WTC11 (cell line): ENCODE measurements at places on chromosomes 12 and 14.

GRCh38 chr14:101084436-101084826, 180.9 kb upstream of the RTL1 start:
- DNase-seq: no peak

DNA sequence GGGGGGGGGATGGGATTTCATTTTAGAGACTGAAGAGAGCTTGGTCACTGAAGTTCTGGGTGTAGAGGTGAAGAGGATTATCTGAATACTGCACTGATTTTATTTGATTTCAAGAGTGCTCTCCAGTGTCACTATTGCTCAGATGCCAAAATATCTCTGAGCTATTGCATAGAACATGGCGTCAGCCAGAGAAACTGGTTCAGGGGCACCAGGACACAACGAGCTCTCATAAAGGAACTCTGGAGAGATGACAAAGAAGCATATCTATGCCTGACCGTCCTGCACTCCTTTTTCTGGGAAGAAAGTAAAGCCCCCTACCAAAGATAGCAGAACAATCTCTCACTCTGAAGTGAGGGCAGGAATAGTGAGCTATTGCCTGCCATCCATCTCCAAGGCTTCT, 2.0 kb downstream of the SLC7A8 start:
- DNase-seq: no peak

DNA sequence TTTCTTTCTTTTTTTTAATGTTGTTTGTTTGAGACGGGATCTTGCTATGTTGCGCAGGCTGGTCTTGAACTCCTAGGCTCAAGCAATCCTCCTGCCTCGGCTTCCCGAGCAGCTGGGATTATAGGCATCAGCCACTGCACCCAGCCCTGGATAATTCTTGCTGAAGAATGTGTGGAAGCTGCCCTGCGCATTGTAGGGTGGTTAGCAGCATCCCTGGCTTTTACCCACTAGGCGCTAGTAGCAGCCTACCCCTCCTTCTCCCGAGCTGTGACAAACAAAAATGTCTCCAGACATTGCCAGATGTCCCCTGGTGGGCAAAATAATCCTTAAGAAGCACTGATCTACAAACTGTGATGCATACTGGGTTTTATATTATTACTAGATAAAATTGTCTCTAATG, 6.6 kb downstream of the DCAF4 start:
- no peak for DNase-seq

GRCh38 chr12:69639400-69640016, 28.8 kb upstream of the LRRC10 start:
- peak; percentile 74 for DNase-seq

DNA sequence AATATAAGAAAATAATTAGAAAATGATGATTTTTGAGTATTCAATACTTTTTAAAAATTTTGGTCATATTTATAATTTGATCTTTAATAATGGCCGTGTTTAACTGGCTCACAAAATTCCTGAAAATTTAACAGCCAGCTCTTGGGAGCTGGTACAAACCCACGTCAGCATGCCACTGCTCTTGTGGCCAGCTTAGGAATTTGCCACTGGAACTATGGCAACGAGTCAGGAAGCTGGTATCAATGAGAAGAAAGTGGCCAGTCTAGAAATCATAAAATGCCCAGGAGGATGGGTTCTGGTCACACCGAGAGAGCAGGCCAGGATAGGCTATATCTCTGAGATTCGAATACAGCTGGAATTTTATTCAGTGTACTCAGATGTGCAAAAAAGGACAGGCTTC, 72.2 kb upstream of the PLEKHG3 start:
- DNase-seq: no peak

DNA sequence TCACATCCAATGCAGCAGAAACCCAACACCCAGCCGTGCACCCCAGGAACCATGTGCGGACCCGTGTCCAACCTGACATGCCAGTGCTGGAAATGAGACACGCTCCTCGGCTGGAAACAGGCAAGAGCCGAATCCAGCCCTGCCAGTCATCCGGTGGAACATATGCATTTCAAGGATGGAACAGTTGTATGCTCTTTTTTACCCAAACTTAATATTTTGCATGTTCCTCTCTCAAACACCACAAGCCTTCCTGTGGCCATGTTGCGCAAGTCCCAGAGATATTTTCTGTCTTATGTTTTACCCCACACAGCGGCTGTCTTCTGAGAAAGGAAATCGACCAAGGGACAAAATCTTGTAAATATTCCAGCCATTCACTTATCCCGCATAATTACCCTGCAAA, 196.9 kb downstream of the BCL11B start:
- no peak for DNase-seq

GRCh38 chr14:32508281-32508680, 179.2 kb downstream of the AKAP6 start:
- DNase-seq: no peak

DNA sequence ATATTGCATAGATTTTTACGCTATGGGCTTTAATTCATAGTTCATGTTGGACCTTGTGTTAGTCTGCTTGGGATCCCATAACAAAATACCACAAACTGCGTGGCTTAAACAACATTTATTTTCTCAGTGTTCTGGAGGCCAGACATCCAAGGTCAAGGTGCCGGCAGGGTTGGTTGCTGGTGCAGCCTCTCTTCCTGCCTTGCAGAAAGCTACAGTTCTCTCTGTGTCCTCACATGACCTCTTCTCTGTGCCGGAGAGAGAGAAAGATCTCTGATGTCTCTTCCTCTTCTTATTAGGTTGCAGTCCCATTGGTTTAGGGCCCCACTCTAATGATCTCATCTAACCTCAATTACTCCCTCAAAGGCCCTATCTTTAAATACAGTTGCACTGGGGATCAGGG, 170.5 kb downstream of the IPO8 start:
- DNase-seq: no peak

GRCh38 chr12:31958569-31959160, 550 bp upstream of the RESF1 start:
- DNase-seq: no peak

- DNase-seq: no peak
These were observed 6.8 kb upstream of the SLC38A2 start for GRCh38 chr12:46379352-46379751.

GRCh38 chr14:22836301-22837113, at the start of gene MMP14:
Gene MMP14, plus strand, starts transcription at chr14:22836585. Its CDS starts 233 bp downstream, at chr14:22836818.
- DNase-seq: peak; percentile 62

DNA sequence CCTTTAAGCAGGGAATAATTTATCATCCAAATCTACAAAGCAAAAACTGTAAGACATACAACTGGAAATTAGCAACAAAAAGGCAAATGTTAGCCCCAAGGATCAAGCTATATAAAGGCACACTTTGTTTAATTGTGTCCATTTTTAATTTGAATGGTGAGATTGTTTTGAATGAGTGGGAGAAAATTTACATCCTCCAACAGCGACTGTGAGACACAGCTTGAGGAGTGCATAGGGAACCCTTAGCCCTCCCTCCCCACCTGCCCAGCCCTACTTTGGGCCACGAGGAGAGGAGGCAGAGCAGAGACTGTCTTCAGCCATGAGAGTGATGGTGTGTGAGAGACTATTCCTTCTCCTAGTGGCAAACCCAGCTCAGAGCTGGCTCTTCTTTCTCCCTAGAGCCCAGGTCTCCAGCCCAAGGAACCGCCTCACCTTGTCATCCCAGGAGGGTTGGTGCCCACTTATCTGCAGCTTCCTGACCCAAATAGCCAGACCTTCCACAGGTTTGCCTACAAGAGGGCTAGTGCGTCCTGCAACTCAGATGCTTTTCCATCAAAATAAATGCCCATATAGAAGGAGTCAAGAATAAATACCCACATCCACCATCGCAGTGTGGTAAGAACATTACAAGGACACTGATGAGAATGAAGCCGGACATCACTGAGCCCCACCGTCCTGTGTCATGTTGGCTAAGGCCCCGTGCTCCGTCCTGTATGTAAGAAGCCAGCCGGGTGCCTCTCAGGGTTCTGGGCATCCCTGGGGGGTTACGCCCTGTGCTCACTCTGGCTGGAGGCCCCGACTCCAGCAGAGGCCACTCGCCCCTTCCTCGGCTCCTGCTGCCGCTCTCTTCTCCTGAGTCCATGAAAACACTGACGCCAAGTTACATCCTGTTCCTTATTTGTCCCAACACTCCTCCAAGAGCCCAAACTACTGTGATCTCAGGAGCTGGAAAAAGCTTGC, 36.4 kb upstream of the C14orf180 start:
- no peak for DNase-seq

GRCh38 chr12:51788876-51789275, 59.6 kb downstream of the FIGNL2 start:
- no peak for DNase-seq

GRCh38 chr14:99649219-99649618, 4.3 kb downstream of the HHIPL1 start:
- DNase-seq: no peak

GRCh38 chr12:56413392-56413791, 35.8 kb downstream of the TIMELESS start:
- peak; percentile 28 for DNase-seq

DNA sequence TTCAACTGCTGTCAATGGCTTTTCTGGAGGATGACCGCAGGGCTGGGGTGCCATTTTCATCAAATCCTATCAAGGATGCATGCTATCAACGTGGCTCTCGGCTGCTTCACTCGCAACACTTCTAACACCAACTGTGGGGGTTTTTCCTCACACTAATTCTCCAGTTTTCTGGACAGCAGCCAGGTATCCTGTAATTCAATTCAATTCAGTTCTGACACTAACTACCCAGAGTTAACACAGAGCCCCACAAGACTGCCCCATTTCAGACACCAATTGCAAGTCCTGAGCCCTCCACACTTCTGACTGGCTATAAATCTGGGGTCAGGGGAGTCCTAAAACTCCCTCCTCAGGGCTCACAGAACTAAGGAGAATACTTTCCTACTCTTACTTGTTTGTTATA, 55.3 kb upstream of the TMCC3 start:
- DNase-seq: no peak

GRCh38 chr14:91383439-91383838, 34.2 kb downstream of the CCDC88C start:
- DNase-seq: peak; percentile 48

DNA sequence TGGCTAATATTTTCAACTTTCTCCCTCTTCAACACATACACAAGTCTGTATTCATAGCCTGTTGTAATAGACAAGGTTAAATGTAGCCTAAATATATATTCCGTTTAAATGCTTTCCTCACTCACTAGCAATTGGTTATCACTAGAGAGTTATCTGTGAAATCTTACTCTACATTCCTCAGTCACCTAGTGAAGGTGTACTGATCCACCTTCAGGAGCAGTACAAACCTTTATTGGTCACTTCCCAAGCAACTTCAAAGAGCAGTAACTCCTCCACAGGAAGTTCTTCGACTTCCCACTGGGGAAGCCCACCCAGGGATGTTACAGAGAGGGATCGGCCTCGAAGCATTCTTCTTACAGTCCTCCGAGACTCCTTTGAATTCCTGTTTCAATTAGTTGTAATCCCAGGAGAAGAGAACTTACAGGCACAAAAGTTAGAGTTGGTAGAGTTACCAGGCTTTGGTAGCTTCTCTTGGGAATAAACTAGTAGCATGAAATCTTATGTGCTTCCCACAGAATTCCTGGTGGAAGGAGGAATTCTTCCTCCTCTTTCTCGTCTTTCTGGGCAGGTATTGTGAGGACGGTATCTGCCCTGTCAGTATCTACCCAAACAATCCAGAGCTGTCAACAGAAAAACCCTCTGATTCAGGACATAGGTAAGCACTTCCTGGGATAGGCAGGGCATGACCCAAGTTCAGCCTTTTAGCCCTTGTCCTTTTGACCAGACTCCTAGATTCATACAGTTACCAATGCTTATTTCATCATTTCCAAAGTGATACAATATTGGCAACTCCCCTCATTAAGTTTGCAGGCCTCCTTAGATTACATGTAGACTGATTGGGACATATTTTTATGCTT, at the start of gene GYS2:
Gene GYS2 (minus strand): TSS at position 603 of the 857 bp plus-strand sequence. CDS start 255 bp downstream, at position 348.
- DNase-seq: no peak

DNA sequence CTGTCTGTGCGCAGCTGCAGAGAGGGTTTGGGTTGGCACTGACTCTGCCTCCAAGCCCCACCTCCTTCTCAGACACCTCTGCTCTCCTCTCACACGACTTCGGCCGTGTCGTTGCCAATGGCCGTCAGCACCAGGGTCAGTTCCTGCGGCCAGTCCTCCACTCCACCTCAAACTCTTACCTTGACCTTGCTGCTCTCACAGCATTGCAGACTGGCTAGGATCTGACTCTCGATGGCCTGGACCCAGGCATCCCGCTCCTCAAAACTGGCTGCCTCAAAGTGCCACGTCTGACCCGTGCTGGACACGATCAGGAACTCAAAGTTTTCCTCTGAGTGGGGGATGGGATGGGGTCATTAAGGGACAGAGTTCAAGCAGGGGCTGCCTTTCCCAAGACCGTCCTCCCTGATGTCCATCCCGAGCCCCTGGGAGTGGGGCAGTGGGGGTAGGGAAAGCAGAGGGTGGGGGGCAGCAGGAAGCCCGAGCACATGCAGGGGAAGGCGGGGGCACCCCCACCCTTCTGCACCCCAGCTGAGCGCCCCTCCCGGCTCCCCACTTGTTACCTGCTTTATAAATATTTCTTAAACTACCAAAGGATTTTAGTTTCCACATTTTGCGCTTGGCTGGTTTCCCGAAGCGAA, 10.7 kb downstream of the AGAP2 start:
- DNase-seq: peak; percentile 68

- DNase-seq: no peak
These were observed 159.2 kb downstream of the SYT1 start for GRCh38 chr12:79023784-79024183.

DNA sequence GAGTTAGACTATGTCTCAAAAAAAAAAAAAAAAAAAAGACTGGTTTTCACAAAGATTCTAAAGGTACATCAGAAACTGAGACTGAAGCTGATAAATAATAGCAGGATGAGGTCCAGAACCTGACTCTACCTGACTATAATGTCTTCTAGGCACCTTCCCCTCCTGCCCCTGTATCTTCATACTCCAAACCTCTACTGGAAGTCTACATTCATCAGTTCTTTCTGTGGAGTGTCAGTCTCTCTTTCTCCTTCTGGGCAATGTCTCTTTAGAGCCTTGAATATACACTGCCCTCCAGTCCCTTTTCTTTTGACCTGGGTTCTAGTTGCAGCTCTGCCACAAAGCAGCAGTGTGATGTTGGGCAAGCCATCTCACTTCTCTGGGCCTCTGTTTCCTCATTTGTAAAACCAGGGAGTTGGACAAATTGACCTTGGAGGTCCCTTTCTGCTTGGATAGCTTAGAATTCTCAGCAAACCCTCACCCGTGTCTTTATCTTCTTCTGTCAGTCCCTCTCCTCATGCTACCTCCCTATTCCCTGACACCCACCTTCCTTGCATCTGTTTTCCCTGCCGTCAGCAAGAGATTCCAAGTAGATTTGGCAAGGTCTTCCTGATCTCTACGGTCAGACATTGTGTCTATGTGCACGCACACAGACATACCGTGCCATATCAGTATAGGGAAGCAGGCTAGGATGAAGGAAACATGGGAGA, 4.3 kb downstream of the NFE2 start:
- no peak for DNase-seq

GRCh38 chr12:11810206-11810545, 160.7 kb downstream of the ETV6 start:
- DNase-seq: no peak

GRCh38 chr14:42299692-42300091, 693.0 kb downstream of the LRFN5 start:
- DNase-seq: no peak

DNA sequence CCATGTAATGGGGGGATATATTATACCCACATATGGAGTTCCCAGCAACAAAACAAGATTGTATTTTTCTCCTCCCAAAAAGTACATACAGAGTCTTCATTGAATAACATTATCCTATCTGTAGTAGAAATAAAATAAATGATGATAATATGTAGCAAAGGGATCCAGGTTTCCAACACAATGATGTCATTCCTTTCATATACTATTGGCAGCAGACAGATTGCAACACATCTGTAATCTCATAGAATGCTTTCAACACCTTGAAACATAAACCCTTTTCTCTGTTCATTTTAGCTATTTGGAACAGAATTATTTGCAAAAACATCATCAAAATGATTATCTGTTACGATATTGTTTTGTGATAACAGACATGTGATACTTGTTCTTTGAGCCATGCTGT, 317.6 kb downstream of the DPF3 start:
- no peak for DNase-seq
